ENCODE measurements at places on chromosomes 6 and 20.

DNA sequence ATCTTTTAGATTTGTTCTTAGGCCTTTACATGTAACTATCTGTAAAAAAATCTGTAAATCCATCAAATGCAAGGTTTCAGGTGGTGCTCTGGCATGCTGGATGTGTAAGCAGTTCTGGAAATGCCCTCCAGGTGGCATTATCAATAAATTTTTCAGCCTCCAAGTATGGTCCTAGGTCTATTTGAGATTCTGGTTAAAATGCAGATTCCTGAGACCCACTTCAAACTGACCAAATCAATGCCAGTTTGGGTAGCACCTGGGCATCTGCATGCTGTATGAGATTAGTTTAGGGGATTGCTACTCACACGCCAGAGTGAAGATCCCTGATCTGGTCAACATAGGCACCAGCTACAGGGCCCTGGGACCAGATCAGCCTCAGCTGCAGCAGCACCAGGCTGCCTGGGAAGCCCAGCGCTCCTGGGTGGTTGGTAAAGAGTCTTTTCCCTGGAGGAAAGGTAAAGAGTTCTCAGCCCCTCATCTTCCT, 507.3 kb upstream of the CITED2 start:
- DNase-seq = no peak

DNA sequence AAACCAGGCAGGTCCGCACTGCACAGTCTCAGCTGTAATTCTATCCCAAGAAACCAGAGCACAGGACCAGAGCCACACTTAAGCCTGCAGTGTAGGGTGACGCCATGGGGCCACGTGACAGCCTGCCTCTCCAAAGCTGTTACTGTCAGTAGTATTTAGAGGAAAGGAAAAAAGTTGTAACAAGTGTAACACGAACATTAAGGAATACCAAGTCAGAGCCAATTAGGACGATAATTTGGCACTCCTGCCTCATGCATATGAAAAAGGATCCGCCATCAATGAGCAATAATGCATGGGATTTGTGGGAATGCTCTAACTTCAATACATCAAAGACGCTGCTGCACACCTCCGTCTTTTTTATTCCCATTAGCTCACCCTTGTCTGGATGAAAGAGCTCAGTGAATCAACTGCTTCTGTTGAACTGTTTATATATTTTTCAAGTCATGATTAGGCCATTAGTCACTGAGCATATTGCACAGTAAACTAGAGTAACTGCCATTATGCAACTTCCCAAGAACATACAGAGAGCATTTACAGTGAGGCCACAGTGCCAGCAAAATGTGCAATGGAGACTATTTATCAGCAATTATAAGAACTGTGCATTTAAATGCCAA, 79.9 kb downstream of the ATXN1 start:
- no peak for DNase-seq

DNA sequence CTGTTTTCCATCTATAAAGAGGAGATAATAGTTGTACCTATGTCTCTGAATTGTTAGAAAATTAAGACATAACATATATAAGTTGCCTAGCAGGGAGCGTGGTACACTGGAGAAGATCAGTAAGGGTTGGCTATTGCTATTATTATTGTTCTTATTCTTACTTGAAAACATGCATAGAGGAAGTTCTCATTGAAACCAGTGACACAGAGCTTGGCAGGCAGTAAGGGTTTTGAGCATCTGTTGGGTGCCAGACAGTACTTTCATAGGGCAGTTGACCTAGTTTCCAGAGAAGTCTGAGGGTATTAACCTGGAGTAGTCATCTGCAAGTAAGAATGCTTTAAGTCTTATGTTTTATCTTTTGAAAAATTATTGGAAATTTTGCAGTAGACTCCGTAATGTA, 13.3 kb upstream of the SGK1 start:
- no peak for DNase-seq

DNA sequence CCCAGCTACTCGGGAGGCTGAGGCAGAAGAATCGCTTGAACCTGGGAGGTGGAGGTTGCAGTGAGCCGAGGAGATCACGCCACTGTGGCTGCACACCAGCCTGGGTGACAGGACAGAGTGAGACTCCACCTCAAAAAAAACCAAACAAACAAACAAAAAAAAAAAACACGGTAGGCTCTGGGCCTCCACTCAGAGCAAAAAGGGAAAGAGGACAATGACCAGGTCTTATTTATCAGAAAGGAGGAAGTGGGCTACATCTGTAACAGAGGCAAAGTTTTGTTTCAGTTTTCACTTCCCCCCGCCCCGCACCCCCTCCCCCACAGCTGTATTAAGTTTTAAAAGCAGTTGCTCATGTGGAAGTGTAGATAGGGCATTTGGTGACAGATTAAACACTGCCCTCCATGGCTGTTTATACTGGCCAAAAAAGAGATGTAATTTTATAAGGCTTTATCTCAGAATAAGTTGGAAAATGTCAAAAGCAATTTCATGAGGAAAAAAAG, 114.6 kb downstream of the RCAN2 start:
- DNase-seq = no peak

DNA sequence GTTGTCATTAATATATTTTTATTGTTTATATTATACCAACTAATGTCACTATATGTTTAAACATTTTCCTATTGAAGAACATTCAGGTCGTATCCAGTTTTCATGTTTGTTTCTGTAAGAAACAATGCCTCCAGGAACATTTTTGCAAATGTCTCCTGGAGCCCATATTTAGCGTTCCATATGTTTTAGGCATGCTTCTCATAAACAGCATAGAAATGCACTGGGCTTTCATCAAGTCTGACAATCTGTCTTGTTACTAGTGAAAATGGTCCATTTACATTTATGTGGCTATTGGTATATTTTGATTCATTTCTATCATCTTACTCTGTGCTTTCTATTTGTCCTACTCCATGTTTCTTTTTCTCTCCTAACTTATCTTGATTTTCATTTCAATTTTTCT, 431.7 kb downstream of the TFAP2A start:
- no peak for DNase-seq

- no peak for DNase-seq
Observed at GRCh38 chr6:39543950-39544349, 181.3 kb downstream of the KIF6 start.

- DNase-seq = no peak
Observed at GRCh38 chr20:48333707-48334106, 494.1 kb downstream of the PREX1 start.

GRCh38 chr20:17298171-17298570, 71.3 kb downstream of the PCSK2 start:
- DNase-seq = no peak

- DNase-seq = no peak
Observed at GRCh38 chr6:91786474-91787184, 1199.8 kb upstream of the MAP3K7 start.

GRCh38 chr6:129138739-129139405, 255.9 kb downstream of the LAMA2 start:
- no peak for DNase-seq

DNA sequence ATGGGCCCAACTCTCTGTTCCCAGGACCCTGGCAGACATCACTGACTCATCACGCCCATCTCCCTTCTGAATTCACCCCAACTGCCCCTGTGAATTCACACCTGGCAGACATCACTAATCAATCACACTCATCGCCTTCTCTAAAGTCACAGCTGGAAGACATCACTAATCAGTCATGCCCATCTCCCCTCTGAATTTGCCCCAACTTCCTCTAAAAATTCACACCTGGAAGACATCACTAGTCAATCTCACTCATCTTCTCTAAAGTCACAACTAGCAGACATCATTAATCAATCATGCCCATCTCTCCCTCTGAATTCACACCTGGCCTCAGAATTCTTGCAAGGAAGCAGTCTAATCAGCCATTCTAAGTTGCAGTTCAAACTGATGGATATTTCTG, 111.1 kb downstream of the FOXA2 start:
- no peak for DNase-seq

GRCh38 chr6:26534681-26535465, 3.3 kb upstream of the HMGN4 start:
- DNase-seq = no peak

GRCh38 chr20:60108397-60108796, 150.2 kb downstream of the CDH26 start:
- no peak for DNase-seq

GRCh38 chr6:125611573-125612344, 137.7 kb upstream of the HEY2 start:
- DNase-seq = no peak

DNA sequence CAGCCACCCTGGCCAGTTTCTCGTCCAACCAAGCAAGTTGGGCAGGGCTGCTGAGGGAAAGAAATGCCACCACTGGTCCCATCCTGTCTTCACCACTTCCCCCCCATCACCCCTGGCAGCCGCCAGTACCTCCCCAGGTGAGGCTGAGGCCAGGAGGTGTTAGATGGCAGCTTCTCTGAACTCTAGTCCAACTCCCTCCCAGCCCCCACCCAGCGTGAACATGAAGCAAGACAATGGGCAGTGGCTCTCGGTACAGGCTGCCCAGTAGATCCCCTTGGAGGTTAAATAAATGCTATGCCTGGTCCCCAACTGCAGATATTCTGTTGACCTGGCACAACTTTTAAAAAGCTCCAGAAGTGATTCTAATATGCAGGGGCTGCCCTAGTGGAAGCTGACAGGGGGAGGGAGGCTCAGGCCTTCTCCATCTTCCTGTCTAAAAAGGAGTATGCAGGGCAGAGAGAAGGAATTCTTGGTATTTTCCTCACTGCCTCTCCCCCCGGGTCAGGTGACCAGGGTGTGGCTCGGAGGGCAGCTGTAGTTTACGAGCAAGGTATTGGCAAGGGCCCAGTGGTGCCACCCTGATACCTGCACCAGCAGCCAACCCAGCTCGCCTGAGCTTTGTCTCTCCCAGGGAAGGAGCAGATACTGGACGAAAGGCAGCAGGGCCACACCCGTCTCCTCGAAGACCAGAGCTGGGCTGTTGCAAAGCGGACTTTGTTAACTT, 25.7 kb downstream of the KCNK5 start:
- no peak for DNase-seq

- no peak for DNase-seq
Observed at GRCh38 chr6:125149256-125150144, 4.1 kb upstream of the TPD52L1 start.

GRCh38 chr20:36821964-36822437, 48.4 kb upstream of the DSN1 start:
- DNase-seq = no peak

DNA sequence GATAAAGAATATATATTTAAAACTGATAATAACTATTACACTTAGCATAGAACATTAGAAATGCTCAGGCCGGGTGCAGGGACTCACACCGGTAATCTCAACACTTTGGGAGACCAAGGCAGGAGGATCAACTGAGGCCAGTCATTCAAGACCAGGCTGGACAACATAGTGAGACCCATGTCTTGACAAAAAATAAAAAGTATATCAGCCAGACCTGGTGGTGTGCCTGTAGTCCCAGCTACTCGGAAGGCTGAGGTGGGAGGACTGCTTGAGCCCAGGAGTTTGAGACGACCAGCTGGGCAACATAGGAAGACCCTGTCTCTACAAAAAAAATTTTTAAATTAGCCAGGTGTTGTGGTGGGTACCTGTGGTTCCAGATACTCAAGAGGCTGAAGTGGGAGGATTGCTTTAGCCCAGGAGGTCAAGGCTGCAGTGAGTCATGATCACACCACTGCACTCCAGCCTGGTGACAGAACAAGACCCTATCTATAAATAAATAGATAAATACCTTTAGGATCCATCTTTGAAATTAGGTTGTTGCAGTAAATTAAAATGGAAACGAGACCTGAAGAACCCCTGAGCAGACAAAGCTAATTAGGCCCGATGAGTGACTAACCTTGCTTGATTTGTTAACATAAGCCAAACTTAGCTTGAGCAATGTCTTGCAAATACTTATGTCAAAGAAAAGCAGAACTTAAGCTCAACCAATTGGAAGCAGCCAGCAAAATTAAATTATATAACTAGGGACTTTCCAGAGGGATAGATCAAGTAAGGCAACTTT, 75.8 kb upstream of the E2F3 start:
- no peak for DNase-seq

DNA sequence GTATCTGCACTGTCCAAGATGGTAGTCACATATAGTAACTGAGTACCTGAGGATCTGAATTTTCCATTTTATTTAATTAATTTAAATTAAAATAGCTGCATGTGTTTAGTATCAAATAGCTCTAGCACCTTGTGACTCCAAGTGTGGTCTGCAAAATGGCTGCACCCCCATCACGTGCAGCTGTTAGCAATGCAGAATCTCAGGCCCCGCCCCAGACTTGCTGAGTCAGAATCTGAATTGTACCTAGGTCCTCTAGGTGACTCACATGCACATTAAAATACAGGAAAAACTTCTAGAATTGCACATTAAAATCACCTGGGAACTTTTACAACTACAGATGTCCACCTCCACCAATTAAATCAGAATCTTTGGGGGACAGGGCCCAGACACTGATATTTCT, 19.2 kb upstream of the FAM83C start:
- DNase-seq = no peak

DNA sequence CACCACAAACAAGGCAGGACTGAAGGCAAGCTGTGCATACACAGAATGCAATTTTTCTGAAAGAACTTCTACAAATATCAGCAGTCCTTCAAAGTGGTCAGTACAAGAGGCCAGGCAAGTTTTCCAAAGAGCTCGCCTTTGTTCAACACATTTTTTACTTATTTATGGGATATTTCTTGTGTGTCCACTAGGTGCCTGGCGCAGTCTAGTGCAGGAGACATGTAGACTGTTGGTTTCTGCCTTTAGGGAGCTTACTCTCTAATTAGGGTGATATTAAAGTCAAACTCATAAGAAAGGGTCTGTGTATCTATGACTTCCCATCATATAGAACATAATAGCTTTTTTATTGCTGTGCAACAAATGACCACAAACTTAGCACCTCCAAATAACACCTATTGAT, 21.2 kb upstream of the VEGFA start:
- DNase-seq = no peak

DNA sequence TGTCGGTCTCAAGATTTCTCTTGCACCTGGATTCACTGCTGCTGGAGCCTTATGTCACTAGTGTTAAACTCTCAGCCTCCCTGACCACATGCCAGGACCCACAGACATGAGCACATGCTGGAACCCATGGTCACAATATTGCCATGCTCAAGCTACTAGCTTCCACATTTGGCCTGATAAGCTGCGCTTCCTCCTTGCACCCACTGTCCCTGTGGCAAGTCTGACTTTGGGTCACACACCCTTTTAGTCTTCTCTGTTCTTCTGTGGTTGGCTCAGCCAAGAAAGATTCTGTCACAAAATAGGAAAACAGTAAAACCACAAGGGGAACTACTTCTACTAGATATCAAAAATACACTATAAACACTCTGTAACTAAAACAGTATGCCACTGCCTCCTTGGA, 68.9 kb upstream of the HDAC2 start:
- no peak for DNase-seq

- DNase-seq = no peak
Observed at GRCh38 chr6:118253741-118254140, 294.4 kb upstream of the PLN start.
